ENCODE measurements at places on chromosomes 3 and 15.

- no peak for ATAC-seq
Measured at GRCh38 chr3:128320551-128321340, 145.9 kb downstream of the DNAJB8 start.

DNA sequence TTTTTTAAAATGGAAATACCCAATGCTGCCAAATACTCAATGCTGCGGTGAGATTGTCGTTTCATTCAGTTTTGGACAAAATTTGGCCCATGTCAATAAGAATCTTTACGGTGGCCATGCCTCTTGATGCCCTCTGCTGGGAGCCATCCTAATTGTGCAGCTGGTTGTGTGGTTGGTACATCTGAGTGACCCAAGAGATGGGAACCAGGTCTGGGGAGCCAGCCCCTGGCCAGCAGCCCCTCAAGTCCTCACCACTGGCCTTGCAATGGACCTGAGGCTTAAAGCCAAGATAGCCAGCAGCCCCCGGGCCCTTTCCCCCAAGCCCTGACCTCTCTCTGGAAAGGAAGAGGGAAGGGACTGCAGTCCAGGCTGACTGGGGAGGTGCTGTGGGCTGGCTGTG is 36.4 kb upstream of the ESYT3 start:
- ATAC-seq: no peak

DNA sequence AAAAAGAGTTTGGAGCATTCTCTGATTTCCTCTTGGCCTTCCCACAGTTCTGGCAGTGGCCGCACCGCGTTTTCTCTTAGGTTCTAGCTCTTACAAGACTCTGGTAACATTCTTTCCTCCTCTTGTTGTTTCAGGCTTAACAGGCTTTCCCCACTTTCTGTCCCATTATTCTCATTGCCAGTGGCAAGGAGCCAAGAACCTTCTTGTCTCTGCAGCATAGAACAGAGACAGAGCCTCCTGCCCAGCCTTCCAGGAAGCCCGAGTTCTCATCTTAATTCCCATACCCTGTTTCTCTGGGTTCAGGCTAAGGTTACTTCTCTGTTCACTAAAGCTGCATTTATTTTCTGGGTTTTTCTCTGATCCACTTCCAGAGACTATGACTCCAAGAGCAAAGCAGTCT is 61.1 kb downstream of the DUT start:
- ATAC-seq: peak; percentile 64

DNA sequence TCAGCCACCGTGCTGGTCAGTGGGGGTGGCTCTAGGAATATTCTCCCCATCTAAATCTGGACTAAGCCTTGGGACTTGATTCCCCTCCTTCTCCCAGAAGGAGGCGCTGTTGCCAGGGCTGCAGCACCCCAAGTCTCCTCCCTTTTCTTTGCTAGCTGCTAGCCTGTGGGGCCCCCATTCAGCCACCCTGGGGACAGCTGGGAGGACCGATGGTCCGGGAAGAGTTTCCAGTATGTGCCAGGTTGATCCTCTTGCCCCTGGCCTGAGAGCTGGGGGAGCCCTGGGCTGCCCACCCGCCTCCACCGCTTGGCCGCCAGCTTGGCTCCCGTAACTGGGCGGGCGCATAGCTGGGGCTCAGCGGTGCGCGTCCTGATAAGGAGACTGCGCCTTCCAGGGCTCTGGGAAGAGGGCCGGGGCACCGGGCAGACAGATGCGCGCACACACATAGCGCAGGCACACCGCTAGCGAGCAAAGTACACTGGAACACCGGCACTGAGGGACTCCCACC is 4.2 kb downstream of the SMAD6 start:
- ATAC-seq: no peak

- ATAC-seq: no peak
Measured at GRCh38 chr15:80371924-80372323, 32.3 kb upstream of the ARNT2 start.

DNA sequence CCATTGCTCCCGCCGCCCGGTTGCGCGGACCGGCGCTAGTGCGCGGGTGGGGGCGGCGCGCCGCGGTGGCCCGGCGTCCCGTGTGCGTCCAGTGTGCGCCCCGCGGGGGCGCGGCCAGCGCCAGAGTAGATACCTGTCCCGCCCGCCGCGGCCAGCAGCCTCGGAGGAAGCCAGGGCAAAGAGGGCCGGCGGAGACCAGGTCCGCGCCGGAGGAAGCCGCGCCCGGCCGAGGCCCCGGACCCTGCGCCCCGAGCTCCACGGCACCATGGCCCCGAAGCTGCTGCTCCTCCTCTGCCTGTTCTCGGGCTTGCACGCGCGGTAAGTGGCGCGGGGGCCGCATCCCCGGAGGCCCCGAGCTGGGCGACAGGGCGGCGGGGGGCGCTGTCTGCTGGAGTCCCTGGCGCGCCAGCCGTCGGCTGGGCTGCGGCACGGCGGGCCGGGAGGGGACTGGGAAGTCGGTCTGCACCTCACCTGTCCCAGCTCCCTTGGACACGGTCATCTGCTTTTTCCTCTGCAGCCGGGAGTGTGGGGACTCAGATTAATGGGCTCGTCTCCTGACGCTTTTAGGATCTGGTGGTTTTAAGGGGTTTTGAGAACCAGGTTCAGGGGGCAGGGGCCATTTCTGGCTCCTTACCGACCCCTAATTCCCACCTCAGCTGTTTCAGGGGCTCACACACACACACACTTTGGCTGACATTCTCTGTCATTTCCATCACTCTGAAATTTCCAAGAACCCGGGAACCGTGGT is 464 bp downstream of the GABRG3 start:
- no peak for ATAC-seq

- peak; percentile 92 for ATAC-seq
Measured at GRCh38 chr3:124558991-124559845, 171.0 kb upstream of the UMPS start.

DNA sequence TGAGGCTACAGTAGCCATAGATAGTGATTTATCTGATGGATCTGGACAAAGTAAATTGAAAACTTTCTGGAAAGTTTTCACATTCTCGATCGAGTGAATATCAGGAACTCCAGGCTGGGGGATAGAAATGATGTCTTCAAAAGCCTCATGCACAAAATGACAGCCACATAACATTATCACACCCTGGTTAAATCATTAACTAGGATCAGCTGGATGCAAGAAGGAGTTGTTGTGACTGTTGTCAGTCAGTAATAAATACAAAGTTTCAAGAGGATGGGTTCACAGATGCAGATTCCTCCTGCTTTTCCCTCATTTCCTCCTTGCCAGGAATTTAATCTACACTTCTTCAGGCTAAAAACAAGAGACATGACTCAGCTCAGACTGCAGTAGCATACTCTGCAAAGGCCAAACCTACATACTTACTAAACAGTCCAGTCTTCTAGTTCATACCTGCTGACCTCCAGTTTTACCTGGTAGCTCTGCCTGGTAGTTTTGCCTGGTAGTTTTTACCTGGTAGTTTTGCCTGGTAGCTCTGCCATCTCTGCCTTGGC is 40.9 kb downstream of the C2CD4A start:
- ATAC-seq: no peak

DNA sequence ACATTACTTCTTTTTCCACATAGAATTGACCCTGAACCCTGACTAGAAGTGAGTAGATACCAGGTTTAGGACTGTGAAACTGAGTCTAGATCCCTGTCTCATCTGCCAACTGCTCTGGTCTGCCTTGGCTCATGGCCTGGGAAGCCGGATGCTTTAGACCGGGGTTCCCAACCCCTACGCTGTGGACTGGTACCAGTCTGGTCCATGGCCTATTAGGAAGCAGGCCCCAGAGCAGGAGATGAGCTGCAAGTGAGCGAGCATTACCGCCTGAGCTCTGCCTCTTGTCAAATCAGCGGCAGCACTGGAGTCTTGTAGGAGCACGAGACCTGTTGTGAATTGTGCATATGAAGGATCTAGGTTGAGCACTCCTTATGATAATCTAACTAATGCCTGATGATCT is 734.2 kb downstream of the AGBL1 start:
- no peak for ATAC-seq

DNA sequence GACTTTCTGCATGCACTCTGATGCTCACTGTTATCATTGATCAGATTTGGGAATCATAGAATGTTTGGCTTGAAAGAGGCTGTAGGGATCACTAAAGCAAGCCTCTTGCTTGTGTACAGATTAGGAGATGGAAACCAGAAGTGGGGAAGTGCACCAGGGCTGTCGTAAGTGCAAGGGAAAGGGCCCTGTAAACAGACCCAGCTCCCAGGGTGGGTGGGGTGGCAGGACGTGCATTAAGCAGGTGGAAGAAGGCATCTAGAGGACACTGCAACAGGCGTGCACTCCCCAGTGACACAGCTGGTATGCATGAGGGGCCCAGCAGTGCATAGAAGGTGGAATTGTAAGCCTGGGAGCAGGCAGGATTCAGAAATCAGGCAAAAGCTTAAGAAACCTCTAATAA is 58.0 kb upstream of the SLC7A14 start:
- no peak for ATAC-seq

GRCh38 chr3:51400166-51400565 is 9.1 kb downstream of the RBM15B start:
- peak; percentile 24 for ATAC-seq

DNA sequence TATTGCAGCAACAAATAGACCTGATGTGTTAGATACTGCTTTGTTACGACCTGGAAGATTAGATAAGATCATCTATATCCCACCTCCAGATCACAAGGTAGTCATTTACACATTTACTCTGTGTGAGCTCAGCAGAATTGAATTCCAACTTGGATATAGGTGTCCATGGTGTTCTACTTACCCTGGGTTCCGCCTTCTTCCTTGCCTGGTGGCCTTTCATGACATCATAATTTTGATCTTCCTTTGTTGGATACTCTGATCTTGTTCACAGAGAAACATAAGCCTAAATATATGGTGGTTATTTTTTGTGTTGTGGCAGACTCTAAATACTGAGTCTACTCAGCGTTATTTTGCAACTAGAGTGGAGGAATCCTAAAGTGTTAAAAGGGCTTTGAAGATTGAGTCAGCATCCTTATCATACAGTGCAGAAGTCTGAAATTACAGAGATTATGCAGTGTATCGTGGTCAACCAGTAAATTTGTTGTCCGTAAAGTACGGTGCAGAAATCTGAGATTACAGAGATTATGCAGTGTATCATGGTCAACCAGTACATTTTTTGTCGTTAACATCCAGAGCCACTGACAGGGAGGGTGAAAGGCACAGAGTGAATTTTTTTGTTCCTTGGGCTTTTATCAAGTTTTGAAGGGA is 39.1 kb upstream of the GATM start:
- ATAC-seq: no peak

- ATAC-seq: no peak
Measured at GRCh38 chr3:117407317-117407716, 697.7 kb downstream of the TUSC7 start.

- ATAC-seq: no peak
Measured at GRCh38 chr3:19270481-19270880, 122.2 kb downstream of the KCNH8 start.

GRCh38 chr3:146217324-146217723 is 33.6 kb downstream of the PLSCR4 start:
- ATAC-seq: no peak

GRCh38 chr3:12428126-12428525 is 56.2 kb upstream of the TSEN2 start:
- no peak for ATAC-seq

DNA sequence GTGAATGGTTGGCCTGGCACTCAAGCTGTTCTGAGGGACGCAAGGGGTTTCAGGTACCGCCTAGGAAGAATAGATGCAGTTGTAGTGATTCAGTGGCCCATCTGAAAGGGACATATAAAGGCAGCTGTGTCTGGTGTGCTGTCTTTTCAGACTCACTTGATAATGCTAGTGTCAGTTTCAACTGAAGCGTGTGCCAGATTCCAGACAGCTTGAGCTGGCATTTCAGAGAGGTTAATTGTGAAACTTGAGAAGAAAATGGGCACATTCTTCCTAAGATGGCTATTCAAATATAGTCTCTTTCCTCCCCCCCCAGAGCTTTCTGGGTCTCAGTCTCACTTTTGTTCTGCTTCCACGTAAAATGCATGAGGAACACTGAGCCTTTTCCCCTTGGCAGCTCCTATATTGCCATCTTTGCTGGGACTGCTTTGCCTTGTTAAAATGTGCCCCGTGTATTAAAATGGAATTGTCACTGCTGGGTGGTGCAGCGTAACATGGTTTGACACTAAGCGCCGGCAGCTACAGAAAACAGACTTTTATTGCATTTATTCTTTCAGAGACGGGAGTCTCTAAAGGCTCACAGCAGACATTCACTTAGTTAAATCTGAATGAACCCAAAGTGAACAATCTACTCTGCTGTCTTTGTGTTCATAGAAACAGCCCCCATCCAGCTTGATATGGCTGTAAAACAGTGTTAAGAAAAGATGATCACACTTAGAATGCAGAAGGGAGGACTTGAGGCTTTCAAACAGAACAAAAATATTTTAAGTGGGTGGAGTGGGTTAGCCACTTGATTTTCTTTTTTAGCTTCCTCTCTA is 478.7 kb downstream of the RBMS3 start:
- ATAC-seq: no peak

- no peak for ATAC-seq
Measured at GRCh38 chr15:91291673-91292072, 191.6 kb downstream of the SV2B start.

- ATAC-seq: no peak
Measured at GRCh38 chr15:32715276-32715675, 2.5 kb upstream of the GREM1 start.

- ATAC-seq: no peak
Measured at GRCh38 chr3:8555113-8555661, 53.6 kb downstream of the LMCD1 start.

- no peak for ATAC-seq
Measured at GRCh38 chr3:71513515-71513914, 70.0 kb downstream of the FOXP1 start.

- no peak for ATAC-seq
Measured at GRCh38 chr15:30059771-30060170, 23.0 kb upstream of the GOLGA8J start.

GRCh38 chr3:18062657-18063025 is 320.2 kb upstream of the TBC1D5 start:
- ATAC-seq: no peak

DNA sequence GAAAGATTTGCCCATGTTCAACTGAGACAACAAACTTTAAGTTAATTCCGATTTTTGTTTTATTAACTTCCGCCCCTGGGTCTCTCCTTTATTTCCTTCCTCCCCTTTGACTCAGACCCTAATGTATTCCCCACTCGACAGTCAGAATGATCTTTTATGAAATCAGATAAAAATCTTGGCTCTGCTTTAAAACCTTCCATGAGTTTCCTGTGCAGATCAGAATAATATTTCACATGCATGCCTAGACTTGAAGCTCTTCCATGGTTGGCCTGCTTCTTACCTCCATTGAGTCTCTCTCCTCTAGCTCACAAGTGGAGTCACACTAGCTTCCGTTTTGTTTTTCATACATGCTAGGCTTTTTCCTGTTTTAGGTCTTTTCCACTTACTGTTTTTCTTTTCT is 116.8 kb upstream of the SPATA16 start:
- ATAC-seq: no peak

GRCh38 chr3:184687363-184688015 is 24.4 kb downstream of the MAGEF1 start:
- no peak for ATAC-seq

- ATAC-seq: no peak
Measured at GRCh38 chr15:92864127-92864814, 35.9 kb upstream of the CHD2 start.

- ATAC-seq: no peak
Measured at GRCh38 chr3:188284455-188285212, 130.7 kb downstream of the LPP start.

DNA sequence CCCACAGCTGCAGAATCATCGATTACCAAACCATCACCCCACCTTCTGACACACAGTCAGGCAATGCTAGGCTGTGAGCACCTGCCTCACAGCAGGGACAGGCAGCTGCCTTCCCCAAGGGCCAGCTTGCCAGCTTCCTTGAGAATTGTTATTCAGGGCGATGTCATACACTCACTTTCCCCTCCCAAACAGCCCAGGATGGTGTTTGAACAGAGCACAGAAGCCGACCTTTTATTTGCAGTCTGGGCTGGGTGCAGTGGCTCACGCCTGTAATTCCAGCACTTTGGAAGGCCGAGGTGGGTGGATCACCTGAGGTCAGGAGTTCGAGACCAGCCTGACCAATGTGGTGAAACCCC is 84.5 kb upstream of the HERC1 start:
- ATAC-seq: no peak

Measured in gastroesophageal sphincter (tissue), 4 donors.